ENCODE measurements at places on chromosomes 3 and 15.

DNA sequence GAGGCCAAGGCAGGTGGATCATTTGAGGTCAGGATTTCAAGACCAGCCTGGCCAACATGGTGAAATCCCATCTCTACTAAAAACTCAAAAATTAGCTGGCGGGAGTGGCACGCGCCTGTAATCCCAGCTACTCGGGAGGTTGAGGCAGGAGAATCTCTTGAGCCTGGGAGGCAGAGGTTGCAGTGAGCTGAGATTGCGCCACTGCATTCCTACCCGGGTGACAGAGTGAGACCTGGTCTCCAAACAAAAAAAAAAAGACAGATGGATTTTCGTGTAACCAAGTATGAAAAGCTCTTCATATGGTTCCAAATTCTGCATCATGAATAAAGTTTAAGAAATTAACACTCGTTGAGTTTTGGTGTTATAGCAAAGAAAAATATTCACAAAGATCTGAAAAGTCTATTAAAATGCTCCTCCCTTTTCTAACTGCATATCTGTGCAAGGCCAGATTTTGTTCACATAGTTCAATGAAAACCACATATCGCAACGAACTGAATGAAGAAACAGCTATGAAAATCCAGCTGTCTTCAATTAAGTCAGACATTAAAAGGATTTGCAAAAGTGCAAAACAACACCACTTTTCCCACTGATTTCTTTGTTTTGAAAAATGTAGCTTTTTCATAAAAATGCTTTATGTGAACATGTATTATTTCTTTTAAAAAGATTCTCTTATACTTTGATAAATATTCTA is 23.8 kb upstream of the FBLN2 start:
- no peak for DNase-seq

DNA sequence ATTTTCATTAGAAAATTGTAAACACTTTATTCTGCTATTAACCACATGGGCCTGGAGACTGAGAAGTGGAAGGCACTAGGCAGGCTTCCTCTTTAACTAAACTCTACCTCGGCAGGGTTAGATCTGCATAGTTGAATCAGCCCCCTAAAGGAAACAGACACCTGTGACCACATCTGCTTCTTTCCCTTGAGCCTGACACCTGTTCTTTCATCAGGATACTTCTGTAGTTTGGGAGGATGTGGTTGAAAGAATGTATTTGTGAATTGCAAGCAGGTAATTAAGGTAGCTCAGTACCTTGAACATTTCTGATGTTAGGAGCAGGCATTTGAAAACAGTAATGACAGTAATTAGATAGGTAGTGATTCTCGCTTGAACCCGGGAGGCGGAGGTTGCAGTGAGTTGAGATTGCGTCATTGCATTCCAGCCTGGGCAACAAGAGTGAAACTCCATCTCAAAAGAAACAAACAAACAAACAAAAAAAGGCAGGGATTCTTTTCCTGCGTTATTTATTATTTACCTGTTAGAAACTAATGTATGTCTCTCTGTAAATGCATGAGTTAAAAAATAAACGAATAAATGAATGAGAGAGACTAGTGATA is 468.5 kb downstream of the NLGN1 start:
- no peak for DNase-seq

DNA sequence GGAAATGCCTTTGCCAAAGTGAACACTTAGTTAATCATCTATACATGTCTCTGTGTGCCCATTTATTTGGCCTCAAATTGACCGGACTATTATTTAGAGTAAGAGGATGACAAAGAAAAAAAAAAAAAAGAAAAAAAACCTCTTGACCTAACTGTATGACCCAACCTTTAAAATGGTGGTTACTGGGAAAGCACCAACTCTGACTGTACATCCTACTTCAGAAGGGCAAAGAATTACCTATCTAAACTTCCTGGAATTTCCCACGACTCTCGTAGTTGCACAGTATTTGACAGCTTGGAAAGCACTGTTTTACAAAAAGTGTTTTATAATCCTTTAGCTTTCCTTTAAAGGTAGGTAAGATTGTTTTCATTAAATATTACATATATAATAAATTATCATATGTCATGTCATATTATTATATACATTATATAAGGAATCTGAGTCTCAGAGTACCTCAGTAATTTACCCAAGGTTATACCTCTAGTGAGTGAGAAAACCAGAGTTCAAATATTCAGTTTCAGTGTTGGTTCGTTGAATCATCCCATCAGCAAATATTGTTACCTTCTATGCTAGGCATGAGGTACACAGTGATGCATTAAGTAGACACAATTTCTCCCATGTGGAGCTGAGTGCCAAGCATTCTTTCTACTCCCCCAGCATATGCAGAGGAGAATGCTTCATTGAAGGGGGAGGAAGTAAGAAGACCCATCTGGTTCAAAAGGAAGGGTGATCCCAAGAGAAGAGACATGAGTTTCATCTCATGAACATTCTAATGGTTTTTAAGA is 5.0 kb downstream of the BCL2A1 start:
- DNase-seq: no peak

DNA sequence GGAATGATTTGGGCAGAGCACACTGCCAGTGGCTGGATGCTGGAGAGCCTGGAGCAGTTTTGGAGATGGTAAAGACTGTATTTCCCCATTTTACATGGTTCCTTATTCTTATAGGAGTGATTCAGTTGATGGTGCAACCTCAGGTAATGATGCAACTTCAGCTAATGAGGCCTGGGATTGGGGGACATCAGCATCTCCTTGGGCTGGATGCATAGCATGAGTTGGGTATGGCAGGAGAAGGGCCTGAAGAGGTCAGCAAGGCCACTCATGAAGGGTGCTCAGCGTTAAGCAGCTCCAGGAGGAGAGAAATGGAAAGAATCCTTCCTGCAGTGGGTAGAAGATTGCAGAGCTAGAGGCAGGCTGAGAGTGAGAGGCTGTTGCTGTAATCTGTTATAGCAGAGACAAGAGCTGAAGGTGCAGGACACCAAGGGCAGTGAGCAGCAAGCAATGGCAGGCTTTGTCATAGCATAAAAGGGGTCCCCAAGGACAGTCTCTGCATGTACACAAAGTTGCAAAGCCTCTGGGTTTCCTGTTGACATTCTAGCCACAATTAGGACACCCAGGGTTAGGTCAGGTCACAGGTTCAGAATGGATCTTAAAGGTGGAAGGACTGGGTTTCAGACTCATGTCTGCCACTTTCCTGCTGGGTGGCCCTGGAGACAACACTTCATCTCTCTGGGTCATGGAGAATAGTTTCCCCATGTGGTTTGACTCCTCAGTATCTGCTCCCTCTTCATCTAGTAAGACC is 29.5 kb upstream of the SNRK start:
- no peak for DNase-seq

- DNase-seq: no peak
These were observed 13.5 kb upstream of the DNAH1 start for GRCh38 chr3:52302426-52303145.

- DNase-seq: peak; percentile 58
These were observed 11.1 kb downstream of the RUVBL1 start for GRCh38 chr3:128112357-128112968.

DNA sequence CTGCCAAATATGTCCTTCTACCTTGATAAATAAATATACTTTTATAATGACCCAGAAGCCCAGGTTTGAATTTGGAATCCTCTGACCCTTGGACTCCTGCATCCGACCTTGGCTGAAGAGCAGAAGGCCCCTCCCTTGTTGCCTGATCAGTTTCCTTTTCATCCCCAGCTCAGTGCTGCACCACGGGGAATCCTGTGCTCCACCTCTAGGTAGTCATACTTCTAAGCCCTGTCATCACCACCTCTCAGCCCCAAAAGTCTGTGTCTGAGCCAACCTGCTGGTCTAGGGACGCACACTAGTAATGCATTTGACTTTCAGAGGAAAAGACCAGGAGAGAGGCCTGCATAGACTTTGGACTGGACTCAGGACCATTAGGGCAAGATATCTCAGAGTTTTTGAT is 310.6 kb downstream of the NLGN1 start:
- DNase-seq: no peak

- DNase-seq: no peak
These were observed 67.7 kb downstream of the CCNL1 start for GRCh38 chr3:157092230-157092629.

GRCh38 chr3:53799338-53799865 is 46.8 kb downstream of the CHDH start:
- DNase-seq: no peak

All from activated CD4-positive, alpha-beta T cell treated with anti-CD3 and anti-CD28 coated beads for 48 hours (primary cell).